Stimulated activated CD8-positive, alpha-beta memory T cell treated with anti-CD3 and anti-CD28 coated beads, Interleukin-15, amount 100 ng/mL, for 48 hours (primary cell): ENCODE measurements at places on chromosomes 16 and 17.

DNA sequence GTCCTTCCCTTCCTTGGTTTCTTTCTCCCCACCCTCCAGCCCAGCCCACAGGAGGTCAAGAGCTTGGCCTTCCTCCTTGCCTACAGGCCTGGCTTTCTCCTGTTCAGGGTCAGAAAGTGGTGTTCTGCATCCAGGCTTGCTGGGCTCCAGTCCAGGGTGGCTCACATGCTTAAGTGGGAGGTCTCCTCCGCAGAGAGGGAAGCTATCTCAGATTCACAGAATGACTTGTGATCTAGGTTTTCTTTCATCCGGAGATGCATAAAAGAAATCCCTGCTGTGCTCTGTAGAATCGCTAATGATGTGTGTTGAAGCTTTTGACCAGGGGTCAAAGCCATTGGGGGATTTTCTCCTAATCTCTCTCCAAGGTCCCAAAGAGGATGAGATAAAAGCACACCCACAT, 382.3 kb upstream of the EEF2KMT start:
- DNase-seq: no peak

DNA sequence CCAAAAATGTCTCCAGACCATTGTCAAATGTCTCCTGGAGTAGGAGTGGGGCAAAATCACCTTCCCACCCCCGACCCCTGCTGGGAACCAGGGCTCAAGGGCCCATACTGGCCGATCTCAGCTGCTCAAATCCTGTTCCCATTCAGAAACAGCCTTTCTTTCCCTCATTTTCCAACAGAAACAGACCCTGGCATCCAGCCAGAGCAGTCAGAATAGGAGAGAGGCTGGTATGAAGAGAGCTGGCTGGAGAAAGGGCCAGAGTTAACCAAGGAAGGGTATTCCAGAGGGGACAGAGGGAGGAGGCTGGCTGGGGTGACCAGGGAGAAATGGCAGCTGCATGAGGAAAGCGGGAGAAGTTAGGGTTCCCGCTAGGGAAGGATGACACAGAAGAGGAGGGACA, 199.1 kb downstream of the XYLT1 start:
- DNase-seq: no peak

- no peak for DNase-seq
Observed at GRCh38 chr17:323181-323580, 29.4 kb downstream of the RPH3AL start.

DNA sequence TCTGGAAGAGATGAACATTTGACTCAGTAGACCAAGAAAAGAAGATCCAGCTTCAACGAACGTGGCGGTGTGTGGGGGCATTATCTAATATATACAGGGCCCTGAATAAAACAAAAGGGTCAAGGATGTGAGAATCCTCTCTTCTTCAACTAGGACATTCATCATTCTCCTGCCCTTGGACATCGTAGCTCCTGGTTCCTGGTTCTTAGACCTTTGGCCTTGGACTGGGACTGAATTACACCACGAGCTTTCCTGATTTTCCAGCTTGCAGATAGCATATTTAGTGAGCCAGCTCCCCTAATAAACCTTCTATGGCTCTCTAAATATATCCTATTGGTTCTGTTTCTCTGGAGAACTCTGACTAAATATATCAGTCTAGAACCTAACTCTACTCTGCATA, 29.5 kb upstream of the HELZ start:
- DNase-seq: no peak

DNA sequence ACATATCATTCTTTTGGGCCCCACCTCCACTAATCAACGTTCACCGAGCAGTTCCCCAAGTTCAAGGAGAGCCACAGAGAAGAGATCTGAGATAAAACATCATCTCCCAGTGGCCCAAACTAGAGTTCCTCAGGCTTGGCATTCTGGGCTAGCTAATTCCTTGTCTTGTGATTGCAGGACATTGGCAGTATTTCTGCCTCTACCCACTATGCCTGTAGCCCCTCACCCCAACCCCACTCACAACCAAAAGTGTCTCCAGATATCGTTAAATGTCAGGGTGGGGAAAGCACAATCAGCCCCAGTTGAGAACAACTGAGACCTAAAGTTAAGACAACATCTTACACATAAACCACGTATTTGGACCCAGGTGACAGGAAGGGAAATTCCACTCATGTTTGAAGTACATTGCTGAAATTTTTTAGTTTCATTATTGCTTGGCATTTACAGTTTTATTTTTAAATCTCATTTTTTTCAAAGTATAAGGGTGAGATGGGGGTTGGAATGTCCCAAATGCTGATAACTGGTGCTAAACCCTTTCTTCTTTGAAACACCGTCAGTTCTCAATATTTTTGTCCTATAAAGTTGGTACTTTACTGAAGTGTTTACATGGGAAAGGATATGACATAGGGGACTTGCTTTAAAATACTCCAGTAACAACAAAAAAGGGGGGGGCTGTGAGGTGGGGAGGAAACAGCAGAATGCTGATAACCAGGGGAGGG, 13.6 kb downstream of the ZC3H7A start:
- DNase-seq: no peak

GRCh38 chr17:47622180-47622549, 27.6 kb upstream of the KPNB1 start:
- no peak for DNase-seq

GRCh38 chr17:61551255-61551742, 39.7 kb downstream of the NACA2 start:
- DNase-seq: no peak

GRCh38 chr16:3202903-3203539, 15.0 kb downstream of the OR1F1 start:
- no peak for DNase-seq

- DNase-seq: no peak
Observed at GRCh38 chr16:4529085-4530060, 9.2 kb downstream of the CDIP1 start.

- DNase-seq: no peak
Observed at GRCh38 chr17:18218756-18219415, 6.5 kb upstream of the LLGL1 start.
